Omental fat pad (tissue), 4 donors: ENCODE measurements at places on chromosomes 13 and 19. TPM values are rescaled to one million over a fixed set of nuclear protein-coding genes. Genes with fewer than 3 reads are reported as not detected.

- no peak for DNase-seq
These were observed 116.7 kb downstream of the POSTN start for GRCh38 chr13:37481885-37482227.

DNA sequence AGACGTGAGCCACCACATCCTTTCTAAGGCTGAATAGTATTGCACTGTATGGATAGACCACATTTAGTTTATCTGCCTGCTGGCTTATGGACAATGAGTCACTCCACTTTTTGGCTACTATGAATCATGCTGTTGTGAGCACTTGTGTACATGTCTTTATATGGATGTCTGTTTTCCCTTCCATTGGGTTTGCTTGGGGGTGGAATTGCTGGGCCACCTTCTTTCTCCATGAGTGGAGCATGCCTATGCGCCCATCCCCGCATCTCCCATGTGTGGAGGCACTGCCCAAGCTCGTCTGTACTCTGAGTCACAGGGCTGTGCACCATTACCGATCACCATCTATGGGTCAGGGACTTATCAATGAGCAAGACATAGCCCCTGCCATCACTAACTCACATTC lies 127.2 kb upstream of the GJB6 start:
- no peak for DNase-seq

DNA sequence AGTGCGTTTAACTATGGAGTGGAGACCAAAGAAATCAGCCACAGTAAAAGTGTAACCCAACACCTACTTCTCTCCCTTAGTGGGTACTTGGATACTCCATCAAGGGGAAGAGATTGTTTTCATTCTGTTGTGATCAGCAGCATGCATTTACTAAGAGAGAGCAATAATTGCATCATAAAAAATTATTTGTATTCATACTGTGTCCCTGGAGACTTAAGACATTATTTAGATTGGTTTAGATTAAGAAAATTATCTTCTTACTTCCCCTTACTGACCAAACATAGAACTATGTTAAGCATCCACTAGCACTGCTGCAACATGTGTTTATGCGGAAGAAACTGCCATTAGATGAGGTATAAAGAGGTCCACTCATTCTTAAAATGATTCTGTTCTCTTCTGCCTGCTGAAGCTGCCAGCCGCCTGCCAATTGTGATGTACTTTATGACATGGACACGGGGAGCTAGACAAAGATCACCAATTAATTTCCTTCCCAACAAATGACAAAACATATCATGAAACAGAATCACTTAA lies 738.5 kb downstream of the DIAPH3 start:
- DNase-seq, result no peak

DNA sequence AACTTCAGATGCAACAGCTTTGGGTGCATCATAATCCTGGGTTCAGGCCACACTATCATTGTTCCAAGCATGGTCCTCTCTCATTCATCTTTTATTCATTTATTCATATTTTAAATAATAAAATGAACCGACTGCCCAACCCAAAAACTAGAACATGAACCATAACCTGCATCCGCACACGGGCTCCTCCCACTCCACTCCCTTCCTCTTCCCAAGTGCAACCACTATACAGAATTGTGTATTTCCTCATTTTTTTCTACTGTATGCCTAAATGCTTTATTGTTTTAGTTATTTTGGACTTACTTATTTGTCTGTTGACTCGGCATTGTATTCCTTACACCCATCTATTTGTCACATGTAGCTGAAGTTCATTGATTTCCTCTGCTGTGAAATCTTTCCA lies 30.7 kb upstream of the POMP start:
- DNase-seq, result no peak

DNA sequence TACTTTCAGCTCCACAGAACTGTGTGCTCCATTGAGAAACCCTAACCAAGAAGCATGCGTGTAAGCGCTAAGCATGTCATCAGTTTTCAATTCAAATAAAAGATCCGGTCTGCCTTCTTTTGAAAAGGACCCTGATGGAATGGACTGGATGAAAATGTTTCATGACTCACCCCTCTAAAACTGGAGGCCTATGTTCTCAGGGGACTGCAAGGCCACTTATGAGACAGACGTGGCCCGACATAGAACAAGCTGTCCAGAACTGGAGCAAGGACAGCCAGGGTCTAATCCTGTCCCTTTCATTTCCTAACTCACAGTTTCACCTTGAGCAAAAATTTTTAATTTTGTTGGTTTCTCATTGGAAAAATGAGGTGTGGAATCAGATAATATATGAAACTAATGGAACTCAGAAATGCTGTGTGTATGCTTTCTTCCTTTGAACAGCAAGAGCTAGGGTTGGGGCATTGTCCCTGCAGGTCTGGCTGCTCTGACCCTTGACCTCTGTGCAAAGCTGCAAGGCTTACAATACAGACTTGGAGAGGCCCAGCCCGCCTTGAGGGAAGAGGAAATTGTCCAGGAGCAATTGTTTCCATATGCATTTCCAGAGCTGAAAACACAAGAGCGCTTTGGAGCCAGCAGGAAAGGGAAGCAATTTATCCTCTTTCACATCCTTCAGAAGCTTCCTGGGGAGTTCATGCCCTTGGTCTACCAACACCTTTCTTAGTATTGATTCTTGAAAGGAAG lies 553.4 kb upstream of the KLF12 start:
- DNase-seq, result no peak

DNA sequence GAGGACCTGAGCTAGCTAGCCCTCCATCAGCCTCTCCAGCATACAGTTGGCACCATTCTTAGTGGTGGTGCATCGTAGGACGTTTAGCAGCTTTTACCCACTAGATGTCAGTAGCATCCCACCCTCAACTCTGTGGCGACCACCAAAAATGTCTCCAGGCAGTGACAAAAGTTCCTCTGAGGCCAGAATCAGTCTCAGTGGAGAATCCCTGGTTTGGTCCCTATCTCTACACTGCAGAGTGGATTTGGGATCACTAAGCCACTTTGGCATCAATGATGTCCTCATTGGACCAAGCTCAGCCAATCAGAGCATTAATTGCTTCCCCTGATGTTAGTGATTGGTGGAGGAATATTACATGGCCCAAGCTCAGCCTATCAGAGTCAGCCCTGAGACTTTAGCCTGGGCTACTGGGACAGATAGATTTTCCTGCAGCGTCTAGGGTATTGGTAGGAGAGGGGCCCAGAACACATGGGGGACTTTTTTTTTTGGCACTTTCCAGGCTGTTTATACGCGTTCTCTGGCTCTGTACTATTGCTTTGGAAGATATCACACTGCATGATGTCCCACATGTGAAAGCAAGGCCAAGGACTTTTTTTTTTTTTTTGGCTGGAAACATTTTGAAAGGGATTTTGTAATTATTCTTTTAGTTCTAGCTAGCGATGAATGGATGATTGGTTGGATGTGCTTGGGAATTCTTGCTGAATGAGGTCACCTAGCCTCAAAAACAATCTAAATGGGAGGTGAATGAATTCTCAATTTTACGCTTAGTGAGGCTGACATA lies 7.0 kb downstream of the TMEM221 start:
- no peak for DNase-seq

GRCh38 chr19:19434483-19435045 lies 29.1 kb downstream of the GATAD2A start:
- no peak for DNase-seq

DNA sequence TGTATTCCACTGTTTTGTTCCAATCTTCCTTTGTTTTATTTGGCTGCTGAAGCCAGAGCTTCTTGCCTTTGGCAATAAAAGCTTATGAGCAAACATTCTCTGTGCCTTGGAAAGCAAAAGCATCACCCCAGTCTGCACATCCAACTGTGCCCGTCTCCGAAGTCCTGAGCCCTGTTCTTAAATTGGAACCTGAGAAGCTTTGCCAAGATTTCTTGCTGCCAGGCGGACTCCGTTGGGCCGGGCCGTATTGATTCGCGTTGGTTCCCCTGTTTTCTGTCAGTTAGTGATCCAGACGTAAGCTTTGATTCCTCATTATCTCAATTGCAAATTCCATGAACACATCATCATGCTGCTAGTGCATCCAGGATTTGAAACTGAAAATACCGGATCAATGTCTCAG lies 793.0 kb downstream of the OLFM4 start:
- no peak for DNase-seq

DNA sequence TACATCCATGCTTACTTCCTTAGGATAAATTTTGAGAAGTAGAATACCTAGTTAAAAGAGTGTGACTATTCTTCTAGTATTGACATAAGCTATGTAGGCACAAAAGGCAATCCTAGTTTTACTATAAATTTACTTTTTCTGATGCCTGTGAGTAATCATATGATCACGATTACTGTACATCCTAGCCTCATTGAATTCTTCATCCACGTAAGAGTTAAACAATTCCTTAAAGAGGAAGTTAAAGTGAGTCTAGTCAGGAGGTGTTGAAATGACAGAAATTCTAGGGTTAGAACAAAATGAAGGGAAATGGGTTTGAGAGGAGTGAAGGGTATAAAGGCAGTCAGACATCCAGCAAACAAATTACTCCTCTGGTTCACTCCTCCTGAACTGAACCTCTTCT lies at the start of gene ACOD1:
Gene ACOD1 (plus strand): TSS at position 363 of the 400 bp plus-strand sequence. CDS start 48 bp downstream, outside the sequence.
- no peak for DNase-seq

DNA sequence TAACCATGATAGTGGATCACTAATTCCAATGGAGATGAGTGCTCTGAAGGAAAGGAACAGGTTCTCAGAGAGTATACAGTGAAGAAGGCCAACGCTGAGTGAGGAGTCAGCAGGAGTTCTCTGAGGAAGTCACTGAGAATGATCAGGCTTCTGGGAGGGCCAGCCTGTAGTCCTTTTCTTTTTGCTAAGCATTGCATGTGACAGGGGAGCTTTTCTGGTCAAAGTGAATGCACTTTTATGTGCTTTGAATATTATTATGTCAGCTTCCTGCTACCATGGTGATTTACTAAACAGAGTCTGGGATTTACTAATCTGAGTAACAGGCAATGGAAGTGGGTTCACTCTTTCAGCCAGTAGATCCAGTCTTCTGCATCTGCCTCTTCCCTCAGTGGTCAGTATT lies 81.1 kb upstream of the SERP2 start:
- no peak for DNase-seq

- DNase-seq, result no peak
These were observed 9.9 kb downstream of the RANBP3 start for GRCh38 chr19:5967994-5968430.

DNA sequence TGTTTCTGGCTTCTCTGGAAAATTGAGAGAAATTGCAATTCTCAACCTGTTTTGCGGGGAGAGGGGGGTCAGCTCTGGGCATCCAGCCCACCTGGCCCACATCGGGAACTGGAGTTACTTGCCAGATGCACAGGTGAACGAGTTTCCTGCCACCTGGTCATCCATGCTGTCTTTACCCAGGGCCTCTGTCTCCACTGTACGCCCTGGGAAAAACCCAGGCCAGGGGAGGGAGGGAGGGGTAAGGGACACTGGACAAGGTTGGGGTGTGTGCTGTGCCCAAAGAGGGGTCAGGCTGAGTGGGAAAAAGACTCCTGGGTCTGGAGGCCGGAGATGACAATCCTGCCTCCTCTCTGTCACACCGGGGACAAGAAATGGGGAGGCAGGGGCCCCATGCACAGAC lies 307.6 kb downstream of the ZNF536 start:
- DNase-seq, result no peak

DNA sequence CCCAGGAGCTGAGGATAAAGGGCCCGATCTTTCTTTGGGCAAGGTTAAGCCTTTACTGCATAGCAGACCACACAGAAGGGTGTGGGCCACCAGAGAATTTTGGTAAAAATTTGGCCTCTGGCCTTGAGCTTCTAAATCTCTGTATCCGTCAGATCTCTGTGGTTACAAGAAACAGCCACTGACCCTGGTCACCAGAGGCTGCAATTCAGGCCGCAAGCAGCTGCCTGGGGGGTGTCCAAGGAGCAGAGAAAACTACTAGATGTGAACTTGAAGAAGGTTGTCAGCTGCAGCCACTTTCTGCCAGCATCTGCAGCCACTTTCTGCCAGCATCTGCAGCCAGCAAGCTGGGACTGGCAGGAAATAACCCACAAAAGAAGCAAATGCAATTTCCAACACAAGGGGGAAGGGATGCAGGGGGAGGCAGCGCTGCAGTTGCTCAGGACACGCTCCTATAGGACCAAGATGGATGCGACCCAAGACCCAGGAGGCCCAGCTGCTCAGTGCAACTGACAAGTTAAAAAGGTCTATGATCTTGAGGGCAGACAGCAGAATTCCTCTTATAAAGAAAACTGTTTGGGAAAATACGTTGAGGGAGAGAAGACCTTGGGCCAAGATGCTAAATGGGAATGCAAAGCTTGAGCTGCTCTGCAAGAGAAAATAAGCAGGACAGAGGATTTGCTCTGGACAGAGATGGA lies 8.4 kb upstream of the CEACAM19 start:
- no peak for DNase-seq

DNA sequence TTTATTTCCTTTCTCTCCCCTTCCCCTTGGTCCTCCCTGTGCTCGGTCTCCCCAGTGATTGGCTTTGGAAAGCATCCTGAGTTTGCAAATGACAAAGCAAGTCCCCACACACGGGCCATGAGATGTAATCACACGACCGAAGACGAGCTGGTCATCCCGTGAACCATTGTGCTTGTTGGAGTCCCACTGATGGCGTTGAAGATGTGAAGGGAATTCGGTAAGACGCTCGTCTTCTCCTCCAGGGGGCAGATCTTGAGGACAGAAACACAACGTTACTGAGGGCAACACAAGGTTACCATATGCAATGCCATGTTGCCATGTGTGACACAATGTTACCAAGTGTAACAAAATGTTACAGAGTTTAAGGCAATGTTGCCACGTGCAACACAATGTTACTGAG lies 42.0 kb upstream of the SLC15A1 start:
- no peak for DNase-seq

GRCh38 chr13:40334031-40334430 lies 332.4 kb downstream of the FOXO1 start:
- no peak for DNase-seq

ZNF575 gene
- not detected for total RNA-seq

HNRNPM gene
- 104 TPM for total RNA-seq

CRB3 gene
- 6.2 TPM for total RNA-seq

C19orf44 gene
- total RNA-seq, result 5.0 TPM

GAS6 gene
- total RNA-seq, result 180 TPM
